Fibroblast of the aortic adventitia (primary cell): ENCODE measurements at places on chromosomes 12 and 14. TPM values are rescaled to one million over a fixed set of nuclear protein-coding genes. Genes with fewer than 3 reads are reported as not detected.

The SAMD15 gene
- total RNA-seq: 2.0 and 3.6 TPM in 2 replicates

The APOF gene
- total RNA-seq: not detected in 2 replicates

The FAM90A1 gene
- not detected in 2 replicates for total RNA-seq

The FRMD6 gene
- total RNA-seq: 192 and 257 TPM in 2 replicates

DNA sequence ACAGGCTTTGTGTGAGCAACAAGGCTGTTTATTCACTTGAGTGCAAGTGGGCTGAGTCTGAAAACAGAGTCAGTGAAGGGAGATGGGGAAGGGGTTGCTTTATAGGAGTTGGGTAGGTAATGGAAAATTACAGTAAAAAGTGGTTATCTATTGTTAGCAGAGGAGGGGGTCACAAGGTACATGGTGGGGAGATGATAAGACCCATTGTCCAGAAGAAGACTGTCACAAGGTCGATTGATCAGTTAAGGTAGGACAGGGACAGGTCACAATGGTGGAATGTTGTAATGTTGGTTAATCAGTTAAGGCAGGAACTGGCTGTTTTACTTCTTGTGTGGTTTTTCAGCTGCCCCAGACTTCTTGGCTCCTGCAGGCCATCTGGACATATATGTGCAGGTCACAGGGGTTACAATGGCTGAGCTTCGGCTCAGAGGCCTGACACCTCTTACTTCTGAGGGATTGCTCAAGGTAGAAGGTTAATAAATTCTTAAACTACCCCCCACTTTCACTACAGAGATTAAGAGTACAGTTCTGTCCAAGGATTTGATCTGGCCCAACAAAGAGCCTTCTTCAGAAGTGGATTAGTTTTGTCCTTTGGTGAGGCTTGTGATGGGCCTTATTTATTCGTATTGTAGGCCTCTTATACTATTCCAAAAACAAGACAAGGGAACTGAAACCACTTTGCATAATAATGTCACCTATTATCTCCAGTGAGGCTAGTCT, 13.8 kb upstream of the DHRS4 start:
- DNase-seq: no peak

GRCh38 chr12:2212971-2213869, 160.4 kb downstream of the CACNA1C start:
- DNase-seq: no peak
